Mesothelial cell of epicardium (in vitro differentiated cells): ENCODE measurements at places on chromosomes 2 and 18.

GRCh38 chr2:178404368-178404767, 46.6 kb downstream of the PRKRA start:
- no peak for DNase-seq

DNA sequence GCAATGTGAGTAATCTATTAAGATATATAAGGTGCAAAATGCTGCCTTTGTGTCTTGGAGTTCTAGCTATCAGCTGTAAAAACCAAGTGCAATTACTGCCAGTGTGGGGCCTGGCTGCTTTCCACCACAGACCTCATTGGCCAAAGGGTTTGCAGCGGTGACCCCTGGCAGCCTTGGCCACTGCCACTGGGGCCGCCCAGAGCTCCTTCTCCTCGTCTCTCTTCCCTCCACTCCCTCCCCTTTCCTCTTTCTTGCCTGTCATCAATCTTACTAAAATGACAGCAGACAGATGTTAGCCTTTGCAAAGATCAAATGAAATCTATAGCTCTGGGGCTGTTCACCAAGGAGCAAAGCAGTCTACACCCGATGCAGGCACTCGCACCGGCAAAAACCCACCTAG, 986.3 kb downstream of the BCL11A start:
- no peak for DNase-seq

- no peak for DNase-seq
Observed at GRCh38 chr2:85061896-85062295, 71.3 kb upstream of the TCF7L1 start.

DNA sequence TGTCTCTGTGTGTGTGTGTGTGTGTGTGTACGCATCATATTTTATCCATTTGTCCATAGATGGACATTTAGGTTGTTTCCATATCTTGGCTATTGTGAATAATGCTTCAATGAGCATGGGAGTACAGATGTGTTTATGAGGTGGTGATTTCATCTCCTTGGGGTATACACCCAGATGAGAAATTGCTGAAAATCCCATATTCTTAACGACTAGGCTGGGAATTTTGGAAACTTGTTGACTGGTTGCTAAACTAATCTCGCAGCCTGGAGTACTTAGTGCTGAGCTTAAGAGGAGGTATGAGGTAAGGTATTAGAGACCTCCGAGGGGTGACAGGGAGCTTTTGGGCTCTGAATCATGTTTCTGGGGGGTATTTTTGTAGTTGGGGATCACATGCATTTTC, 66.0 kb upstream of the SPRED2 start:
- DNase-seq: no peak

DNA sequence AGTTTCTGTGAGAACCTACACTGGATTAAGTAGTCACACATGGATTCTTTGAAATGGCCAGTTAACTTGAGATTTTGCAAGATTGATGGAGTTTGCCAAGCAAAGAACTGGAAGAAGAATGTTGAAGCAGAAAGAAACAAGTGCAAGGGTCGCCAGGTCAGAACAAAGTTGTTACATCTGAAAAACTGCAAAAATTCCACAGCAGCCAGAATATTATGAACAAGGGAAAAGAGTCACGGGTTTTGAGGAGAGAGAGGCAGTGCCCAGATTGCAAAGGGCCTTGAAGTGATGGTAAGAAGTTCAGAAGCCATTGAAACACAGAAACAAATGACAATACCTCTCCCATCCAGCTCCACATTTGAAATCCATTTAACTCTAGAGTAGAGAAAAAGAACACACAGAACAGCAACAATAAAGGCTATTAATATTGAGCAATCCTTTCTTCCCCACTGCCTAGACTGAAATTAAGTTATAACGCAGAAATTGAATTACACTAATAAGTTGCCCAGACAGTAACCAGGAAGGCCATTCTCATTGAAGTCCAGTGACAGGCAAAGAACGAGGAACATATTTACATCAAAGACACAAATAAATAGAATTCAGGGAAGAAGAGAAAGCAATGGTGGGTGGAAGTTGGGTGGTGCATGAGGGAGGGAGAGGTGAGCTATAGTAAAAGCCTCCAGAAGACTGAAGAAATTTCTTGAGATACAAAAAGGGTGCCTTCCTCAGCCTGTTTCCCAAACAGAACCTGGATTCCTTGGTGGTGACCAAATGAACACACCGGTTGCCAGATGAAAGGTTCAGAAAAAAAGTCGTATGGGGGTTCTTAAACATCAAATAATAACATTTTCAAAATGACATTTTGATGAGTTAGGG, 80.6 kb downstream of the ARHGAP15 start:
- DNase-seq: no peak

GRCh38 chr18:50008306-50008705, 186.6 kb downstream of the MYO5B start:
- no peak for DNase-seq

GRCh38 chr2:240320204-240320993, 115.1 kb upstream of the GPC1 start:
- peak; percentile 36 for DNase-seq

GRCh38 chr2:86789687-86790133, 1.0 kb downstream of the CD8A start:
- no peak for DNase-seq

DNA sequence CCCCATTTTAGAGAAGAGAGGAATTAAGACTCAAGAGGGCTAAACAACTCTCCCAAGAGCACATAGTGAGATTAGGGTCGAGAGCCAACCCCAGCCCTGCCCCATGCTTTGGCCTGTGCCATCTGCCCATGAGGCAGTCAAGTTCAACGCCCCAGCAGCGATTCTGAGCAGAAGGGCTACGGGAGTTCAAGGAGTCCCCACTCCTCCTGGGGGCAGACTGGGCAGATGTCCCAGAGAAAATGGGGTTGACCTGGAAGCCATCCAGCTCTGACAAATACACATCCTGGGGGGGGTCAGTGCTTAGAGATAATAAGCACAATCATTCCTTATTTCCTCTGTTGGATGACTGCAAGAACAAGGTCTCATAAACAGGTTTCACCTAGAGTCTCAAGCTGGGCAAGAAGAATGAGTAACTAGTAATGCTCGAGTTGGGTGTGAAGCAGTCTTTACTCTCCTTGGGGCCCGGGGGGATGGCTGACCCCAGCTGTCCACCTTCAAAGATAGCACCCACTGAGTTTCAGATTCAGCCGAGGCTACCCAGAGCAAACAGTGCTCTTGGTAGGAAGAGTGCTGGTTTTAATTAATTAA, 716.4 kb downstream of the RNF144A start:
- DNase-seq: no peak

GRCh38 chr2:144505245-144505831, 14.6 kb downstream of the ZEB2 start:
- no peak for DNase-seq

DNA sequence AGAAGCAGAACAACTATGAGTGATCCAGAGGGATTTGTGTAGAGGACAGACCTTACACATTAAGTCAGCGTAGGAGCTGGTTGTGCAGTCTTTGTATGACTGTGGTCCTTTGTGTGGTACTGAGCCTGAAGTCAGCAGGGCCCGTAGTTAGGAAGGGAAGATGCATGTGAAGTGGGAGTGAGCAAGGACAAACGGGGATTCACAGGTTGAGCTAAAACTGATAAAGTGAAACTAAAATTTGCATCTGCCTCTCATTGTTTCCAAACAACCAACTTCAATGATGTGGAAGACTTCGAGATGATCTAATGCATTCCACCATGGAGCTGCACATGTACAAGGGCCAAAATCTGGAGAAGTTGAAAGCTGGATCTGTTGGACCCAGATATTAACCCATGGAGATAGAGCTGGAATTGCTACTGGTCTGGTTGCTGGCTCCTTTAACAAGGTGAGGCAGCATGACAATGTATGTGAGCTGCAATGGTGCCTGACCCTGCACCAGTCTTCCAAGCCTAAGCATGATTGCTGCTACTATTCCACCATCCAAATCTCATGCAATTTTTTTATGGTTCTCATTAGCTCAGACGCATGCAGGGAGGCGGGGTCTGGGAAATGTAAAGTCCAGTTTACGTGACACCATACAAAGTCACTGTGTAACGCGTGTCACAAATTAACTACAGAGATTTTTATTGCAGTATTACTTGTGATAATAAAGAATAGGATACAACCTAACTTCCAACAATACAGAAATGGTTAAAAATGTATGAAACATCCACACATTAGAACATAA, 12.1 kb upstream of the CYBRD1 start:
- no peak for DNase-seq

DNA sequence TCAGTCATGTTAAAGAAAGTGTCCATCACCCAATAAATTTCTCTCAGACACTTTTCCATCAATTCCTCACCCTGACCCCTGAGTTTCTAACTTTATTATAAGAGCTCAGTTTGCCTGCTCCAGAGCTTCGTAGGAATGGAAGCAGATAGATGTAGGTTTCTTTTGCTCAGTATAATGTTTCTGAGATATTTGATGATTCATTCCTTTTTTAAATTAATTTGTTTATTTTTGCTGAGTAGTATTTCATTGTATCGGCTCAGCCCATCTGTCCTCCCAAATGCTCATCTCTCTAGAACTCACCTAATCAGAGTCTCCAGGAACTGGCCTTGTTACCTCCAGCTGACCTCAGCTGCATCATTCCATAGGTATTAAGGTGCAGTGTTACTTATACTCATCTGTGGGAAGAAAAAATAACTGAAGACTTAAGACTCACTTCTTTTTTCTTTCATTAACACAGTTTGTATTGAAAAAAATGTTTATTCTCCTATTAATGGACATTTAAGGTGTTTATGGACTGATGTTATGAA, 11.9 kb upstream of the BCL2L11 start:
- DNase-seq: no peak

- DNase-seq: no peak
Observed at GRCh38 chr2:25744055-25744454, 70.7 kb upstream of the DTNB start.

DNA sequence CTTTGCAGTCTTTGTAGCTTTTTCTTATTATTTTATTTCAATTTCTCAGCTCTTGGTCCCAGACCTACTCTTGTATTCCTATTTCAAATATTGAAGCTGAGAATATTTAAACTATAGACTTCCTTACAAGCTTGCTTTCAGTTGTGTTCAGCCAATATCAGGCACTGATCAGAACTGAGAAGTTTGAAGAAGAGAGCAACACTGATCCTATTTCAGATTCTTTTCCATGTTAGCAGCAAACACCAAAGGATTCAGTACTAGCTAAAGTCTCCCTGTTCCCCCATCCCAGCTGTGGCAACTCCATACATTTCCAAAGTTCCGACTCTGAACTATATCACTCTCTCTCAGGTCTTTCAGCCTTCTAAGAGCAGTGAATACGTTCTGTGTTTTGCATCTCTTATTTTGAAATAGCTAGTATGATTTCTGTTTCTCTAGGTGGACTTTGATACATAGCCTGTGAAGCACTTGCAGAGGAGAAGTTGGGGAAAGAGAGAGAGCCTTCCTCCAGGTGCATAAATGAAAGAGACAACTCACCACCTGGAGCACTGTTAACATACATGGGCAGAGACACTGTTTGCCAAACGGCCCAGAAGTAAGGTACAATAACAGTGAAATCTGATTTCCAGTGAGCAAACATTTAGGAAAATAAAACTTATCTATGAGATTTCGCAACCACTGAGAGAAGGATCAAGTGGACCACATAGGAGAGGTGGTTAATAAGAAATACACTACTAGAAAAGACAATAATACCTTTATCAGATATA, 135.0 kb upstream of the ZNF804A start:
- no peak for DNase-seq

DNA sequence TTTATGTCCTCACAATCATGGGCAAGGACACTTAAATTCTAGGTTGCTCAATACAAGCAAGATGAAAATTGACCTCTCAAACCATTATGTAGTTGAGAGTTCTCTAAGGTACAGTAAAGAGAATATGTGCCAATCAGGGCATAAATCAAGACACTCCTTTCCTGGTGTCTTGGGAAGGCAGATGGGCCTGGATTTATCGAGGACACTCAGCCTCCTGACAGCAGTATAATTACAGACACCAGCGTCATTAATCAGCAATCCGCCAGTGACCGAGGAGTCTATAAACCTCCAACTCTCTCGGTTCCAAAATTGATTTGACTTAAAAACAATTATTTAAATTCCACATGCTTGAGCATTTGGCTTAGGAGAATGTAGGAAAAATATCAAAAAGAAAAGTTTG, 75.7 kb upstream of the DAPL1 start:
- DNase-seq: no peak

DNA sequence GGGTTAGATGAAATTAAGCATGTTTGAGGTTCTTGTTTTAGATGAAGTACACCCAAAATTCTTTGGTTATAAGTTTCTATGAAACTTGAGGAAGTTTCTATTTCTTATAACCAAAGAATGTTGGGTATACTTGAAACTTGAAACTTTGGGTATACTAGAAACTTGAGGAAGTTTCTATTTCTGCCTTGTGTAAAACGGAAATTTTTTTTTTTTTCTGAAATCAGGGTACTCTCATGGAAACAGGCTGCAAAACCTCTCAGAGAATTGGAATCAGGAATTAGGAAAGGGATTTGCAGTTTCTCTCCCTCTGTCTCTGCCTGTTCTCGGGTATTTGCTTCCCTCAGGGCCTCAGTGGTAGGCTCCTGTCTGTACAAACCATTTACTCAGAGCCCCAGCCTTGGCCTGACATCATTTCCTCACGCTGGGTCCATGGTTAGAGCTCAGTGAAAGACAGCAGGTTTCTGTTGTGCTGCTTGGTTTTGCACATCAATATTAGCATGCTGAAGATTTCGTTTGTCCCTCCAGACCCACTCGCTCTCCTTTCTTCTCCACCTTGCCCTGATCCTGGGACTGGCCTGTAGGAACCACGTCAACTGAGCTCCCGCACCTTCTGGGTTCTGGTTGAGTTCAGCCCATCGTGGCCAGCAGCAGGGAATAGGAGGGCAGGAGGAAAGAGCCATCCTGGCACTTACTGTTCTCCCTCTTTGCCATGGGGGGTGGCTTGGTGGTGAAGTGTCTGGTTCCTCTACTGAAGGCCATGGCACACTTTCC, 106.4 kb downstream of the POLR1A start:
- no peak for DNase-seq

GRCh38 chr2:153145470-153145978, 333.0 kb downstream of the RPRM start:
- no peak for DNase-seq

DNA sequence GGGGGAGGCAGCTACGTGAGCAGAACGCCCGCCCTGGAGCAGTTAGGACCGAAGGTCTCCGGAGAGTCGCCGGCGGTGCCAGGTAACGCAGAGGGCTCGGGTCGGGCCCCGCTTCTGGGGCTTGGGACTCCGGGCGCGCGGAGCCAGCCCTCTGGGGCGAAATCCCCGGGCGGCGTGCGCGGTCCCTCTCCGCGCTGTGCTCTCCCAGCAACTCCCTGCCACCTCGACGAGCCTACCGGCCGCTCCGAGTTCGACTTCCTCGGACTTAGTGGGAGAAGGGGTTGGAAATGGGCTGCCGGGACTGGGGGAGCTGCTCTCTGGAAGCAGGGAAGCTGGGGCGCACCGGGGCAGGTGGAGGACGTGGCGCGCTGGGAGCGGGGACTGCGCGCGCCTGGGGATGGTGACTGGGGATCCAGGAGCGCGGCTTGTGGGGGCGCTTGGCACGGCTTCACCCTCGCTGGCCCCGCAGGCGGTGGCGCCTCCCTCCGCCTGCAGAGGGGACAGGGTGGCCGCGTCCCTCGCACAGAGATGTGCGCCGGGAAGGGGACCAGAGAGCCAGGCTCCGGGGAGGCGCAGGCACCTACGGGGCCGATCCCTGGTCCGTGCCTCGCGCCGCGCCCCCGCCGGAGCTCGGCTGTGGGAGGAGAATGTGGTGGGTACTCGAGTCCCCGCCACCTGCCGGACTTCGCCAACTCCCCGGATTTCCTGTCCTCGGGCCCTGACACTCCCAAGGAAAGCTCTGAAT, 688 bp downstream of the CDH20 start:
- peak; percentile 24 for DNase-seq
